NCI-H748 treated with DMSO at 0.1 percent for 48 hours (cell line): ENCODE measurements at places on chromosomes 16 and 17.

- DNase-seq: no peak
Measured at GRCh38 chr17:49338883-49339282, 23.2 kb downstream of the ZNF652 start.

DNA sequence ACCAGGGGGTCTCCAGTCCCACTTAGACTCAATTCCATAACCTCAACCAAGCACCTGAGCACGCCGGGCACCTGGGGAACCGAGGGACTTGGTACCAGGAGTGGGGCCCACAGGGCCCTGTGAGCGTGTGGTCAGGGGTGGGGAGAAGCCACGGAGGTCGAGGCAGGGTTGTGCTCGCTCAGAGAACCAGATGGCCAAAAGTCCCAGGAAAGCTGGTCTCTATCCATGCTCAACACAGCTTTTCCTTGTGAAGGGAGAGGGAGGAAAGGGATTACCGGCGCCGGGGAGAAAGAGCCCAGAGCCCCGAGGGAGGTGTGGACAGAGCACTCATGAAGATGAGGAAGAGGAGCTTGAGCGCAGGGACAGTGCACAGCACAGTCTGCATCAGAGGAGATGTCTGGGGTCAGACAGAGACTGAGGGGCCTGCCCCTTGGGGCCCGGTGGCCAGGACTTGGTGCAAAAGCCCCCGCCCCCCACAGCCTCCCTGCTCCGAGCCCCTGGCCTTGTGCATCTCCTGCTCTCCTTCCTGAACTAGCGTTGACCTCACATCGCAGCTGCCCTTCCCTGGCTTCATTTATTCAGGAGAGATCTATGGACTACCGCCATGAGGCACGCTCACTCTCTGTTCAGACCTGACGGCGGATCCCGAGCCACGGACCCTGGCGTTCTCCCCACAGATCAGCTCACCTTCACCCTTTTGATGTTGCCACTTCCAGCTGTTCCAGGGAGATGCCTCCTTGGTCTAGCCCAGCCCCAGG, 355.4 kb upstream of the TNRC6C start:
- no peak for DNase-seq

DNA sequence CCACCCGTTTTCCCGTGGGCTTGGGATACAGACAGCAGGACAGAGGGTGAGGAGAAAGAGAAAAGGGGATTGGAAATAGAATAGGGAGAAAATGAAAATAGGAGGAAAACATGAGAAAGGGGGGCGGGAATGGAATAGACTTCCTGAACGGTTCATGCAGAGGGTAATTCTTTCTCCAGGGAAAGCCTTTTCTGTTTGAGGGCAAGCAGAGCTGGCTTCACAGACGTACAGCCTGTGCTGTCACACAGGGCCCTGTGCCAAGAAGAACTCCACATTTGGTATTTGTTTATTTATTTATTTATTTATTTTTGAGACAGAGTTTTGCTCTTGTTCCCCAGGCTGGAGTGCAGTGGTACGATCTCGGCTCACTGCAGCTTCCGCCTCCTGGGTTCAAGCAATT, 12.0 kb downstream of the MILR1 start:
- no peak for DNase-seq

DNA sequence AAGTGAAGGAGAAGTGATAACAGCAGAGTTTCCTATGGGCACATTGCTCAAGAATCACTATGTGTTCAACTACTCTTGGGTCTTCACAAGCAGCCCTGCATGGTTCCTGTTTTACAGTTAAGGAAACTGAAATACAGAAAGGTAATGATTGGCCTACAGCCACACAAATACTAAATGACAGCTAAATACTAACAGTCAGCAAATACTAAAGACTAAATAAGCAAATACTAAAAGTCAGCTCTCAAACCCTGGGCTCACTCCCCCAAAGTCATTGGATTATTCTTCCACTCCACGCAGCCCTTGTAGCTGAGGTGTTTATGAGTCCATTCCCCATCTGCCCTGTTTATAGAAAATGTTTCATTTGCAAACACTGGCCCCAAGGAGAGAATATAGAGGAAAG, 372.7 kb upstream of the CDH11 start:
- no peak for DNase-seq

GRCh38 chr16:69845181-69845580, 83.0 kb downstream of the WWP2 start:
- DNase-seq: no peak

GRCh38 chr16:85399583-85400284, 213.4 kb upstream of the GSE1 start:
- no peak for DNase-seq

DNA sequence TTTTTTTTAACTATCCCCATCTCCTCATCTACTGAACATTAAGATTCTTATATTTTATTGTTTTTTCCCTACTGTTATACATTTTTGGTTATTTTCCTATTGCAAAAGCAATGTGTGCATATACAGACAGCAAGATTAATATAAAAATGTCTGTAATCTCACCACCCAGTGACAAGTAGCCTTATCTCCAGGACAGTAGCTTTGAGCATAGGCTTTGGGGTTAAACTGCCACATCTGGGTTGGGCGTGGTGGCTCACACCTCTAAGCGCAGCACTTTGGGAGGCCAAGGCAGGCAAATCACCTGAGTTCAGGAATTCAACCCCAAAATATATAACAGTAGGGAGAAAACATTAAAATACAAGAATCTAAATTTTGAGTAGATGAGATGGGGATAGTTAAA, 27.4 kb upstream of the SSTR2 start:
- no peak for DNase-seq
